Adipocyte (in vitro differentiated cells): ENCODE measurements at places on chromosomes 2 and 18.

GRCh38 chr18:55400590-55401541 lies 187.1 kb downstream of the TCF4 start:
- DNase-seq = peak; percentile 18

GRCh38 chr2:85704800-85705679 lies 10.9 kb downstream of the GNLY start:
- no peak for DNase-seq

GRCh38 chr2:75667884-75668283 lies 21.3 kb downstream of the MRPL19 start:
- DNase-seq = no peak

DNA sequence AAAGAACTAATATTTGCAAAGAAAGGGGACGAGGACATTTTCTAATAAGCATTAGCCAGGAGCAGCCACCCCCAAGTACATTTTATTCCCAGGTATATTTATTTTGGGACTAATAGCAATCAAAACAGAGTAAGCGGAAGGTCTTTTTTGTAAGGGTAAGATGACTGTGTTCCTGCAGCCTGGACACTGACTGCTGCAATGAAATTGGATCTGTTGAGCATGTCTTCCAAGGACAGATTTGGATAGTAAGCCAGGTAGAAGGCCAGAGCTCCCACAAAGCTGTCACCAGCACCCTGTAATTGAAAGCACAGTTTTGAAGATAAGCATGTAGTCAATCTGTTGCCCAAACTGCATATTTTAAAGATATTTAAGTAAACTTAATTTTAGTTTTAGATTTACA lies 10.0 kb downstream of the MRPL33 start:
- DNase-seq = no peak

- no peak for DNase-seq
These were observed 3.5 kb downstream of the EML6 start for GRCh38 chr2:54726940-54727339.

GRCh38 chr18:75168619-75169018 lies 40.3 kb downstream of the PTGR3 start:
- DNase-seq = no peak

- DNase-seq = no peak
These were observed 562.5 kb downstream of the PARD3B start for GRCh38 chr2:205107810-205108209.

GRCh38 chr2:222862909-222863544 lies 2.2 kb downstream of the ACSL3 start:
- DNase-seq = peak; percentile 82

DNA sequence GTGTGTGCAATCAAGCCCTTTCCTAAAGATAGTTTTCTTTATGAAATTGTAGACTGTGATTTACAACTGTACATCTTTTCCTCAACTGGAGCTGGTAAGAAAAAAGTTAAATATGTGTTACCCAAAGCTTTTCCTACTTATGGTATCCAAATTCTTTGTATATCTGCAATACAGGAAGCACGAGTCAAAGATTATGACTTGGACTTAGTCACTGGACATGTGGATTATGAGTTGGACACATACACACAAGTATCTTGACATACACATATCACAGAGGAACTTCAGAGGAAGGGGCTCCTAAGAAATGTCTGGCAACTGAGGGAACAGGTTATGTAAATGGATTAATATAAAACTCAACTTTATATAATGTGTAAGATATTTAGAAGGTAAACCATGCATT lies 35.2 kb downstream of the PRELID3A start:
- DNase-seq = no peak

GRCh38 chr2:124652099-124652498 lies 627.0 kb downstream of the CNTNAP5 start:
- no peak for DNase-seq

DNA sequence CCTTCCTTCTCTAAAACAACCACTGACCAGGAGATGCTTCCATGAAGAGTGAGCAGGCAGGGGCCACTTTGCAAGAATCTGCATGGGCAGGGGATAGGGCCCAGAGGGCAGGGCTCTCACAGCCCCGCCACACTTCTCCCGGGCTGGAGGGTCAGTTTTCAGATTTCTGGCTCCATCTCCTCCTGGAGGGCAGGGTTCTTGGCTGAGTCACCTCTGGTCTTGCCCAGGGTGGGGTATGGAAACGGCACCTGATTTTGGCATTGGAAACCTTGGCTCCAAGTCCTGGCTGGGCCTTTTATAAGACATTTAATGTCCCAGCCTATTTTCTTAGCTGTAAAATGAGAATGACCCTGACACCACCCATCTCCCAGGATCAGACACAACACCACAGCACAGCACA lies 27.6 kb upstream of the ASPRV1 start:
- DNase-seq = no peak

- no peak for DNase-seq
These were observed 29.2 kb downstream of the GALNT1 start for GRCh38 chr18:35610724-35611123.

GRCh38 chr2:7436096-7436906 lies 519.1 kb downstream of the RNF144A start:
- no peak for DNase-seq

GRCh38 chr2:168002021-168002553 lies 245.3 kb downstream of the STK39 start:
- peak; percentile 48 for DNase-seq

DNA sequence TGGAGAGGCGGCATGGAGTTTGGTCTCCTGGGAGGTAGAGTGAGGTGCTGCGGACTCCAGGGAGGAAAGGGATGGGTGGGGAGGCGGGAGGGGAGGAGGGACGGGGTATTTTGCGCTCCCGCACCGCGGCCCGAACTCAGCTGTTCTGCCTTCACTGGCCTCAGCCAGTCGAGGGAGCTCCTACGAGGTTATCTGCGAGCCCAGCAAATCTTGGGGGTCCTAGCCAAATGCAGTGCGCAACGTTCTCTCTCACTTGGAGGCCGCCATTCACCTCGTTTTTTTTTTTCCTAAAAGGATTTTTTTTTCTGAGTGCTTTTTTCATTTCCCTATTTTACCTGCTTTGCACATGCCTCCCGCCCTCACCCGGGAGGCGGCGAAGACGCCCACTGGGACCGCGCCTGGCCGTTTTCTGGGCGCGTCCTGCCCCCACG lies 877 bp upstream of the BCL2L11 start:
- DNase-seq = no peak
